Cerebellar nuclear complex (tissue), 1 donor: ENCODE measurements at places on chromosomes 4 and X.

DNA sequence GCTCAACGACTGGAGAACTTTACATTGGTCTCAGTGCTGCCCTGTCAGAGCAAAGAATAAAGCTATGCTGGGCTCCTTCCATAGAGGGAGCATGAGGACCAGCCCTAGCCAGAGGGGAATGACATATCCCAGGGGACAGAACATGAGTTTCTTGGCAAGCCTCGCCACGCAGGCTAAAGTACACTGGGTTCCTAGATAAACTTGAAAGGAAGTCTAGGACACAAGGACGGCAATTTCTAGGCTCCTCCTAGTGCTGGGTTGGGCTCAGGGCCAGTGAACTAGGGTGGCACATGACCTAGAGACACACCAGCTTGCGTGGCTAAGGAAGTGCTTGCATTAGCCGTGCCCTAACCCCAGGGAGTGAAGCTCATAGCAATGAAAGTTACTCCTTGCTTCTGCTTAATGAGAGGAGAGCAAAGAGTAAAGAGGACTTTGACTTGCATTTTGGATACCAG, 141.0 kb downstream of the MAB21L2 start:
- DNase-seq = no peak

GRCh38 chr4:156255230-156256007, 301.8 kb upstream of the CTSO start:
- DNase-seq = no peak

DNA sequence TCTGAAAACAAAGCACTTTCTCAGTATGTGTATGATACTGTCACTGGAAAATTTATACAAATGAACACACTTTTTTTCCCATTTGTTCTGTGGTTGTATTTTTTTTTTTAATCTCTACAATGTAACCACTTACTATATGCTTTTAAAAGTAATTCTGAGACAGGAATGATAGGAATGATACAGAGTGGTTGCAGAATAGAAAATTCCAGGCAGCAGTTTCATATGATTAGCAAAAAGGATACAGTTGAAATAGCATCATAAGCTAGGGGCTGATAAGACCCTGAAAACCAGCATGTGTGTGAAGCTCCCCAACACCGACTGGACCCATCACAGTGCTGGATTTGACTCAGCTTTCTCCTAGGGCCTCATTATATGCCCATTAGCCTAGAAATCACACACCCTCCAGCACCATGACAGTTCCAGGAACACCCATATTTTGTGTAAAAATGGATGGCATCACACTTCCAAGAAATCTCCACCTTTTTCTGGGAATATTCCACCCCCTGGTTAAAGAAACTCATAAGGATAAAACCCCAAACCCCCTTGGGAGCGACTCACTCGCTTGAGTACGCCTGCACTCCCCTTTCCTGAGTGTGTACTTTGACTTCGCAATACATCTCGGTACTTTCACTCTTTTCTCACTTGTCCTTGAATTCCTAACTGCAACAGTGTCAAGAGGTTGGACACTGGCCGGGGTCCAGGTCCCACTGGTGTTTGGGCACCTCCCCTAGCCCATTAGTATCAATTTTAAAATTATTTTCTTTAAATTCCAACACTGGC, 77.4 kb upstream of the AGA start:
- DNase-seq = no peak

DNA sequence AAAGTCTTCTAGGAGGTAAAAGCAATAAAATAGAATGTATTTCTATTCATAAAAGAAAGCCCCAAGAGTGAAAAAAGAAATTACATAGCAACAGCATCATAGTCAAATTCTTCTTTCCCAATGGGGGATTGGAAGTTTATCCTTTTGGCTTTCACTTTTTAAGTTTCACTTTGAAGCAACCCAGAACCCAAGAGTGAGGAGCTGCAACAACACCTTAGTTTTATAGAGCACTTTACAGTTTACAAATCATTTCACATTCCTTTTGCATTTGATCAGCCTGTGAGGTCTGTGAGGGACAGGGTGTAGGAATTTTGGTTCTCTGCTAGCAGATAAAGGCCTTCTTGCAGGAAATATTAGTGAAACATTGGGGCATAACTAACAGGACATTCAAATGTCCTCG, 112.0 kb upstream of the NDP start:
- no peak for DNase-seq

- DNase-seq = no peak
Measured at GRCh38 chr4:113452868-113453620, 308.5 kb downstream of the CAMK2D start.

- no peak for DNase-seq
Measured at GRCh38 chr4:80360900-80361299, 25.4 kb downstream of the CFAP299 start.

DNA sequence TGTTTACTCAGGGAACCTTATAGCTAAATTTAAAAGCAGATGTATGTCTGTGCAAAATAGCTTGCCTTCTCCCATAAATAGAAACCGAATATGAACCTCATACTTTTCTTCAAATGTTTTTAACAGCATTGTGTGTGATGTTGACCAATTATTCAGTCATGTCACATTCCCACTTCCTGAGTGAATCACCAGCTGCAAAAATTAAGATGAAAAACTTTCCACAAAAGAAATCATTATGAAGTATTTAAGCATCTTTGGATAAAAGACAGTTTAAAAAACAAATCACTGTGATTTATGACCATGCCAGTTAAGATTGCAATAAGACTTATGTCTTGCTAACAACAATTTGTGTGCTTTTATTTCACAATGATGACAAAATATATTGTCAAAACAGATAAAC, 220.1 kb downstream of the PDGFC start:
- no peak for DNase-seq

DNA sequence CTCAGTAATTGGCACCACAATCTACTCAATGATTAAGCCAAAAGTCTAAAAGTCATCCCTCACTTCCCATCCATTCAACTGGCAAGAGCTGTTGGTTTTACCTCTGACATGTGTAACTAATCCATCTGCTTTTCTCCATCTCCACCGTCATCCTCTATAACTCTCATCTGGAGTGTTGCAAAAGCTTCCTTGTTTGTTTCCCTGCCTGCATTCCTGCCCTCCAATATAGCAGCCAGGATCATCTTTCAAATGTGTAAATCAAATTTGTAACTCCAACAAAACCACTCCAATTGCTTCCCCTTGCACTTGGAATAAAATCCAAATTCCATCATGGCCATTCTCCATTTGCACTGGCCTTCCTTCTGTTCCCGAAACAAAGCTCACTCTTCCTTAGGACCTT, 4.3 kb upstream of the PLAC8 start:
- DNase-seq = no peak

DNA sequence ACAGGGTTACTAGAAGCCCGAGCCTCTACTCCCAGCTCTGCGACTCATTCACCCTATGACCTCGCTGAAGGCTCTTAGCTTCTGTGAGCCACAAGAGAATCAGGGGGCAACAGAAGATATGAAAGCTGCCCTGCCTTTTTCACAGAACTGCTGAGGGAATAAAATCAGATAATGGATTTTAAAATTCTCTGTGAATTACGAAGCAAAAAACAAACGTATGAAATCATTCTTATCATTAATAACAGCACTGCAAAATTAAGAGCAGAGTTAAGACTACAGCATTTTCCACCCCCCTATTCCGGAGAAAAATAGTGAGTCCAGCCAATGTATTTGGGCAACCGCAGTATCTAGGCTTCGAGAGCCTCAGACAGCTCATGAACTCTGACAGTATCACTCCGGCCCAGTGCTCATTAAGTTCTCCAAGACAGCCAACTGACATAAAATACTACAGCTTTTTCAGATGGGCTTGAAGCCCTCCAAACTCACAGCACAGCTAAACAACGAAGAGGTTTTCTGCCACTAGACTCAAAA, 33.4 kb downstream of the AFAP1 start:
- no peak for DNase-seq

DNA sequence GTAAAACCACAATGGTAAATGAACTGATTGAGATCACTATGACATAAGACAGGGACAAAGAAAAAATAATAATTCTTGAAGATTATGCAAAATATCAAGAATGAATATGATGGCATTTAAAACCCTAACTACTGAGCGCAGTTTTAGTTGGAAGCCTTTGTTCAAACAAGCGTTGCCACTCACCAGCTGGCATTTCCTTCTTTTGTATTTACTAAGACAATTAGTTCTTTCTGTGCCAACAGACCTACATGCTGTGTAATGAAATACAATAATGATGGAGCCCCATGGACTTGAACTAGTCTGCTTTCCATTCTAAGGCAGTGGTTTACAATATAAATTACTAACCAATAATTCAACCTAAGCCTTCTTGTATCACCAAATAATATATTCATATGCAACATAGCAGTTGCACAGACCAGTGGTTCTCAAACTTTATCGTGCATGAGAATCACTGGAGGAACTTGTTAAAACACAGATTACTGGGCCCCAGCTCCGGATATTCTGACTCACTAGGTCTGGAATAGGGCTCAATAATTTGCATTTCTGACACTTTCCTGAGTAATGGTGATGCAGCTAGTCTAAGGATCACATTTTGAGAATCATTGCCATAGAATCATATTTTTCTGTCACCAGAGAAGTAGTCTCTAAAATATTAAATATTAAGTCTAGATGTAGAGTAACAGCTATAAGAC, 196.4 kb upstream of the MAGEB18 start:
- DNase-seq = no peak

DNA sequence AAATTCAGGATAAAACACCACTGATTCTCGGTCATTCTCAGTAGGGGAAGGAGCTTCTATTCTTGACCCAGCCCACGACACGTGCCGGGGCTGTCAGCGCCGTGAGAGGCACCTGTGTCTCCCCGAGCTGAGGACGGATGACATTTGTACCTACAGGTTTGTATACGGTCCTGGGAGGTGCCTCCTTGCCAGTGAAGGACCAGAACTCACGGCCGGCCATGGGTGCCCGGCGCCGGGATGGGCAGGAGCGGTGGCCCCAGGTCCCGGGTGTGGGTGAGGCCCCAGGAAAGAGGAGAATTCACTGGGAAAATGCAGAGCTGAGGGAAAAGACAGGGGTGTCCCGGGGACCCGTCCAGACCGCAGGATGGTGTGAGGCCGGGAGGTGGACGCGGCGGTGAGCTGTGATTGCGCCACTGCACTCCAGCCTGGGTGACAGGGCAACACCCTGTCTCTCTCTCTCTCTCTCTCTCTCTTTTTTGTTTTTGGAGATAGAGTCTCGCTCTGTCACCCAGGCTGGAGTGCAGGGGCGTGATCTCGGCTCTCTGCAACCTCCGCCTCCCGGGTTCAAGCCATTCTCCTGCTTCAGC, 48.9 kb upstream of the PPP2R3B start:
- DNase-seq = no peak

GRCh38 chrX:79140731-79141130, 3.8 kb upstream of the GPR174 start:
- no peak for DNase-seq

DNA sequence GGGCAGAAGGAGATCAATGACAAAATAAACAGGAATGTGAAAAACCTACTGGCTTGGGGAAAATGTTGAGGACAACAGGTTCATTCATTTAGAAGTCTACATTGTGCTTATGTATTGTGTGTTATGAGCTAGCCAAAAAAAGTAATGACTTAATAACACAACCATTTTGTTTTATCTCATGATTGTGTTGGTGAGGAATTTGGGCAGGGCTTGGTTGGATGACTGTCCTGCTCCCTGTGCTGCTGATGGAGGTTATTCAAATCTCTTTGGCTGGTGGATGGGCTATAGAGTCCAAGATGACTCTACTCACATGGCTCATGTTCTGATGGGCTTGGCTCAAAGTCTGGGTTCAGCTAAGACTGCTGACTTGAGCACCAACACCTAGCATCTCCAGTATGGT, 116.3 kb downstream of the HS3ST1 start:
- DNase-seq = no peak

- no peak for DNase-seq
Measured at GRCh38 chr4:102362922-102363432, 17.7 kb upstream of the SLC39A8 start.

- no peak for DNase-seq
Measured at GRCh38 chr4:36392024-36392423, 110.6 kb downstream of the DTHD1 start.

GRCh38 chr4:137070614-137071013, 461.7 kb downstream of the PCDH18 start:
- no peak for DNase-seq

DNA sequence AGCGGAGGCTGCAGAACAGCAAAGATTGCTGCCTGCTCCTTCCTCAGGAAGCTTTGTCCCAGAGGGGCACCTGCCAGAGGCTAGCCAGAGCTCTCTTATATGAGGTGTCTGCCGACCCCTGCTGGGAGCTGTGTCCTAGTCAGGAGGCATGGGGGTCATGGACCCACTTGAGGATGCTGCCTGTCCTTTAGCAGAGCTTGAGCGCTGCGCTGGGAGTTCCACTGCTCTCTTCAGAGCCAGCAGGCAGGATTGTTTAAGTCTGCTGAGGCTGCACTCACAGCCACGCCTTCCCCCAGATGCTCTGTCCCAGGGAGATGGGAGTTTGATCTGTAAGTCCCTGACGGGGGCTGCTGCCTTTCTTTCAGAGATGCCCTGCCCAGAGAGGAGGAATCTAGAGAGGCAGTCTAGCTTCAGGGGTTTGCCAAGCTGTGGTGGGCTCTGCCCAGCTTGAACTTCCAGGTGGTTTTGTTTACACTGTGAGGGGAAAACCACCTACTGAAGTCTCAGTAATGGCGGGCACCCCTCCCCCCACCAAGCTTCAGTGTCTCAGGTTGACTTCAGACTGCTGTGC, 10.9 kb downstream of the DCK start:
- no peak for DNase-seq

- DNase-seq = no peak
Measured at GRCh38 chrX:101759000-101759399, 99.3 kb upstream of the ARMCX2 start.

DNA sequence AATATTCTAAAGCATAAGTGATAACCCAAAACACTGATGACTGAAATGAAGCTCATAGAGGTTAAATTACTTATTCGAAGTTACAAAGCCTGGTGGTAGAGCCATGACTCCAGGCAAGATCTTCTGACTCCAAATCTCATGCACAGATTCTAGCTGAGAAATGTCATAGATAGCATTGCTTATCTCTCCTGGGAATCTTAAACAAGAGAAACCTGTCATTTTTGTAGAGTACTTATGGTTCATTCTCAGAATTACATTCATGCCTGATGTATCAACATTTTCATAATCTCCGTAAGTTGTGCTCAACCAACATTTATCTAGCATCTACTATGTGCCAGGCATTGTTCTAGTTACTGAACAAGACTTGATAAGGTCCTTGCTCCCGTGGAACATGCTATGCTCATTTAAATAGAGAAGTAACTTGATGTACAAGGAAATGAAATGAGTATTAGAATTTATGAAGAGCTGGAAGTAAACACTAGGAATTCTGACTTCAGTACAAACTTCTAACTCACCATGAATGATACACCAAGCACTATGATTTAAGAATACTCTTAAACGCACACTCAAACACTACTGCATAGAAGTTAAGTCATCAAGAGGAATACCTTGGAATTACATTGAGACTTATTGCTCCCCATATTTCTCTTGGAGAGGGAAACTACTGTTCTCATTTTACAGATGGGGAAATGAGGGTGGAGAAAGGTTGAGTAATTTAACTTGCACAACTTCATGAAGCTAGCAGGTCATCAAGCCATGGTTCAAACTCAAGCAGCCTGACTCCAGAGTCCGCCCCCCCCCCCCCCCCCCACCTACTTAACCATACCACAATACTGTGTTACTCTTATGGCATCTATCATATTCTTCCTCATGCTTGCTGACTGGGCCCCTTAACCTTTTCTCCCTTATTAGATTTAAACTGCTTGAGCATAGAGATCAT, 45.4 kb downstream of the MBNL3 start:
- no peak for DNase-seq
